T follicular helper cell (primary cell): ENCODE measurements at places on chromosomes 13 and 19.

GRCh38 chr19:57664269-57665127, 4.2 kb upstream of the ZSCAN4 start:
- DNase-seq = no peak

DNA sequence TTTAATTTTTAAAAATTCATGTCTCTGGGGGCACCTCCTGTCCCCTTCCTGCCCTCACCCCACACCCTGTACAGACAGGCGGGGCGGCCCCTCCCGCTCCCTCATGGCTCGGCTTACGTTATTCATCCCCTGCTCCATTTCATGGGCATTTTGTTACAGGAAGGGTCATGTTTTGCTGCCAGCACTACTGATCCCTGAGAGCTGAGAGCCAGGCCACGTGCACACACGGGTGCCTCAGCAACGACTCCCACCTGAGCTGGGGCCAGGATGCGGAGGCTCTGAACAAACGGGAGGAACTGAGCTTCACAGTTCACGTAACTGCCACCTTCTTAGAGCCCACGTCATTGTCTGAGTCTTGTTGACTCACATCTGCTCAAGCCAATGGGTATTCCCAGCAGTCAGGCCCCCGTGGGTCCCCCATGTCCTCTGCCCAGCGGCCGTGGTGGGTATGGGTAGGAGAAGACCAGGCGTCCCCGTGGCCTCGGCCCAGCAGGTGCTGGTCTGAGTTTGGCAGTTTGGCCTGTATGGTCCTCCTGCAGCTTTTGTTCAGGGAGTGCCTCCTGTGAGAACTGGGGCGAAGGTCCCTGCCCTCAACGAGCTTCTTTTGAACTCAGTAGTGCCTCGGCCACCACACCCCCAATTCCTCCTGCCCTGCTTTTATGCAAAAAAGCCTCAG, 16.4 kb upstream of the TMEM255B start:
- DNase-seq = no peak

- DNase-seq = no peak
Measured at GRCh38 chr13:88919970-88920628, 1248.9 kb downstream of the SLITRK5 start.

DNA sequence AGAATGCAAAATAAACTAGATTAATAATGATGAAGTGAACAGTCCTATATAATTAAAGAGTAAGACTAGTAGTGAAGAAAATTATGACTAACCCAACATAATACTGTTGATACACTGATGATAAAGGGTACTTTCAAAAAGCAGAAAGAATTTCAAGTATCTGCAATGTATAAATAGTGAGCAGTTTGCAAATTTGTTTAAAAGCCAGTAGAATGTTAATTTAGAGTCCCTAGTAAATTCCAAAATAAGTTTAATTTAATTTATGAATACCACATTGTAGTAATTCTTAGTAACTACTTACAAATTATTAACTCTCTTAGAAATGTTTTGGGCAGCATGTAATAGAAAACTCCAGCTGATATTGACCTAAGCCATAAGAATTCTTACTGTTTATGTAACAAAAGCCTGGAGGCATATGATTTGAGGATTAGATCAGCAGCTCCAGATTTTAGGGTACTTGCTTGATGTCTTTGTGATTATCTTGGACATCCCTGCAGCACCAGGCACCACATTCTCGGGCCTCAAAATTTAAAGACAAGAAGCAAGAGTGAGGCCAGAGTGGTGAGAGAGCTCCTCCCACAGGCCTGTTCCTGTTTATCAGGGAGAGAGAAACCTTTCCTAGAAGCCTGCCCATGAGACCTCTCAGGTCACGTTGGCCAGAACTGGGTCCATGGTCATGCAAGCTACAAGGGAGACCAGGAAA, 67.6 kb upstream of the TDRD3 start:
- DNase-seq = no peak

GRCh38 chr19:49110567-49110966, 3.6 kb upstream of the LIN7B start:
- no peak for DNase-seq

- DNase-seq = no peak
Measured at GRCh38 chr19:12766051-12766521, 9.3 kb downstream of the HOOK2 start.

DNA sequence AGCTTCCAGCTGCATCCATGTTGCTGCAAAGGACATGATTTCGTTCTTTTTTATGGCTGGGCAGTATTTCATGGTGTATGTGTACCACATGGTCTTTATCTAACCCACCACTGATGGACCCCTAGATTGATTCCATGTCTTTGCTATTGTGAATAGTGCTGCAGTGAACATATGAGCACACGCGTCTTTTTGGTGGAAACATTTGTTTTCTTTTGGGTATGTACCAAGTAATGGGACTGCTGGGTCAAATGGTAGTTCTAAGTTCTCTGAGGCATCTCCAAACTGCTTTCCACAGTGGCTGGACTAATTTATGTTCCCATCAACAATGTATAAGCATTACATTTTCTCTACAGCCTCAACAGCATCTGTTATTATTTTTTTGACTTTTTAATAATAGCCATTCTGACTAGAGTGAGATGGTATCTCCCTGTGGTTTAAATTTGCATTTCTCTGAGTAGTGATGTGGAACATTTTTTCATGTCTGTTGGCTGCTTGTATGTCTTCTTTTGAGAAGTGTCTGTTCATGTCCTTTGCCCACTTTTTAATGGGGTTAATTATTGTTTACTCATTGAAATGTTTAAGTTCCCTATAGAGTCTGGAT, 6.8 kb upstream of the UBE2L5 start:
- DNase-seq = no peak

DNA sequence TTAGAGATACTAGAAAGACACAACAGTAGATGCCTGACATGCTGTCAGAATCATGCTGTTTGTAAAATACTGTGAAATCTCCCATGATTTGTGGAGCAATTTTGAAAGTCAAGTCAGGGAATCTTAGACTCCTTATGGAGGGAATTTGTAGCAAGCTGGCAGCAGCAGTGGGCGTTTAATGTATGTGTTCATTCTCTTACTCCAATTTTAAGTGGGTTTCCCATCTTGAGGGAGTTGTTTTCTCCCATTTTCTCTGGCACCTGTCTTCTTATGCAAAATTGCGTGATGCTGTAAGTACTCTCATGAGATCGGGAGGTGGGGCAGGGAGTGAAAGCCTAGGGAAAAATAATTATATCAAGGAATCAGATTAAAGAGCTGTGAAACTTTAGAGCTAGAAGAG, 16.0 kb upstream of the GTF2F2 start:
- DNase-seq = no peak

GRCh38 chr19:10286803-10287737, at the start of gene ICAM4:
ICAM4 (plus strand) TSS chr19:10286955; CDS start chr19:10287013, 58 bp downstream.
- no peak for DNase-seq

DNA sequence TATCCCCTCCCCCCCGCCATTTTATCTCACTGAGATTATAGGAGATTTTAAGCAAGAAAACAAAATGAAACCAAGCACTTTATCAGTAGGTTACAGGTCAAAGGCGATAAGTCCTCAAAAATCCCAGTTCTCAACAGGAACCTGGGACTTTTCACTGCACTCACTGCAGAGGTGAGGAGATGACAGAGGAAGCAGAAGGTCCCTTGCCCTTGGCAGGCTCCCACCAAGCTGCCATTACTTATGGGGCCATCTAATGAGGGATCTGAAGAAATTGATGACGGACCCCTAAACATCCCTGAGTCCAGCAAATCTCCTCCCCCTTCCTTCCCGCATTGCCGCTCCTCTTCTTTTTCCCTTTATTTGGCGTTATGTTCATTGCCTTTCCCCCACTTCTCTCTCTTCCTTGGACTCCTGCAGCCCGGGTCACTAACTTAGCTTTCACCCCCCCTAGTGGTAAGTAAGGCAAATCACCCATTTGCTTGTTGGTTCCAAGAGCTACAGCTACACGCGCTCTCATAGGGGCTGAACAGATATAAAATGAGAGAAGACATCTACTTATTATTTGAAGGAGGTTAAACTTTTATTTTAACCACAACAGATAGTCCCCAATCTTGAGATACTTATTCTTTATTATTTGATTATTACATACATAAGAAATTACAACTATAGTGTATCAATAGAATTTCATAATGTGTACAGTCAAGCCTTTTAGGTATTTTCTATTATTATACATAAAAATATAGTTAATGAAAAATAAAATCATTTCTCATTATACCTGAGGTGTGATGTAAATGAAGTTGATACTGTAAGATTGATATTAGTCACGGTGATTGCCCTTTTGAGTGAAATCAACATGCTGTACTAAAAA, 52.0 kb upstream of the ARGLU1 start:
- no peak for DNase-seq

DNA sequence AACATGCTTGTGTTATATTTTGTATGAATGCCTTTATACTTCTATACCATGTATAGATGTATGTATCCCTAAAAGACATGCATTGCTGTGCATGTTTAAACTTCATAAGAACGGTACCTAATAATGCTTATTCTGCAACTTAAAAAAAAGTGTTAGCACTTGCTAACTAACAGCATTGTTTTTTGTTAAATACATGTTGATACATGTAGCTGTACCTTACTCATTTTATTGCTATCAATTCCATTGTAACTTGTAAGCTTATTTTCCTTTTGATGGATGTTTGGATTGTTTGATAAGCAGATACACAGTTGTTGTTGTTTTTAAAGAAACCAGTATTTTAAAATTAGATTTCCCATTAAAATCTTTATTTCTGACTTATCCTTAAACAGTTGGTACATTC, 53.8 kb downstream of the CDK8 start:
- DNase-seq = no peak

DNA sequence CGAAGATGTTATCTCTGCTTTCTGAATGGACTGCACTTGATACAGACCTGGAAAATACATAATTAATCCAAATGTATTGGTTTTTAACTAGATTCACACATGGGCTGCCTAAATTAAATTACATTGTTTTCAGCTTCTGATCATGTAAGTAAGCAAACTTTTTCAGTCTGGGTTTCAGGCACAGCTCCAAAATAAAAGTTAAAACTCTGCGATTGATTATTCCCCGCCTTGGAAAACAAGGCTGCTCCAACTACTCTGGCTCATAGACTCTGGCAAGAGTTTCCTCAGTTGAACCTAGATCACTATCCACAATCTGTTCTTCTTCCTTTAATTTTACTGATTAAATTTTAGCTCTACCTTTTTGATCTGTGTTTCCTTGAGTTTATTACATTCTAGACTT, 526.0 kb upstream of the SPRY2 start:
- DNase-seq = no peak

- no peak for DNase-seq
Measured at GRCh38 chr13:111555268-111555808, 234.9 kb downstream of the TEX29 start.
